ENCODE measurements at places on chromosomes 12 and 14.

GRCh38 chr12:34405286-34406227, 383.3 kb downstream of the ALG10 start:
- no peak for DNase-seq

- peak; percentile 83 for DNase-seq
Observed at GRCh38 chr12:130286041-130286440, 51.6 kb upstream of the PIWIL1 start.

DNA sequence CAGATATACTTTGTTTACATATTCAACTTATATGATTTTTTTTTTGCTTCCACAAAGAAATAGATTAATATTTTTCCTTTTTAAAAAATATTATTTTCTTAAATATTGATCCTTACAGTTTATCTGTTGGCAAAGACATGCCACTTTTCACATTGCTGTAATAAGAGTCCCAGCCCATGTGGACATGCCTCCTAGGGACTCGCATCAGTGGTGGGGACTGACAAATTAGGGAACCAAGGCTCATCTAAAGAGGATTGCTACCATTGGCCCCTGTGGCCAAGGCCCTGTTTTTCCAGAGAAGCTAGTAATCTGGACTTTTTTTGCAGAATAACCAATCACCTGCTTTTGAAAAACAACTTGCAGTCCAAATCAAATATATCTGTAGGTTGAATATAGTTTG, 27.8 kb upstream of the BMAL2 start:
- no peak for DNase-seq

GRCh38 chr14:64200170-64200569, 94.0 kb downstream of the ESR2 start:
- DNase-seq, result no peak

- DNase-seq, result no peak
Observed at GRCh38 chr14:105460116-105460515, 14.5 kb upstream of the CRIP2 start.

GRCh38 chr12:118424884-118425283, 48.5 kb downstream of the SUDS3 start:
- no peak for DNase-seq

- no peak for DNase-seq
Observed at GRCh38 chr12:2366711-2367110, 313.9 kb downstream of the CACNA1C start.

DNA sequence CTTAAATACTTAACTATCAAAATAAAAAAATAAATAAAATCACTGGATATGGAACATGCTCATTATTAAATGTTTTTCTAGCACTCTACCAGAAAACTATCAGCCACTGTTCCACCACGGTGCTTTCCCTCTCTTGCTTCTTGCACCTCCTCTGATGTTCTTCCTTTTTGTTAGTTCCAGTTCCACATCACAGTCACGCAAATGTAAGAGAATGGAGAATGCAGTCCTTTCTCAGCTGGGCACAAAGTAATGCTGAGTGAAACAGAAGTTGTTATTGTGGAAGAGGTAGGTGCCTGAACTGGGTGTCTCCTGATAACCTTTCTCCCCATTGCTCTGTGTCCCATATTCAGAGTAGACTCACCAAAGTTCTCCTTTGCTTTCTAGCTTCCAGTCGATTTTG, 1116.9 kb upstream of the TMEM132C start:
- DNase-seq, result no peak

GRCh38 chr14:99980299-99980698, 84.9 kb upstream of the EVL start:
- DNase-seq, result no peak

- no peak for DNase-seq
Observed at GRCh38 chr12:120698665-120699064, 11.6 kb upstream of the UNC119B start.
